ENCODE measurements at places on chromosomes 2 and 18.

DNA sequence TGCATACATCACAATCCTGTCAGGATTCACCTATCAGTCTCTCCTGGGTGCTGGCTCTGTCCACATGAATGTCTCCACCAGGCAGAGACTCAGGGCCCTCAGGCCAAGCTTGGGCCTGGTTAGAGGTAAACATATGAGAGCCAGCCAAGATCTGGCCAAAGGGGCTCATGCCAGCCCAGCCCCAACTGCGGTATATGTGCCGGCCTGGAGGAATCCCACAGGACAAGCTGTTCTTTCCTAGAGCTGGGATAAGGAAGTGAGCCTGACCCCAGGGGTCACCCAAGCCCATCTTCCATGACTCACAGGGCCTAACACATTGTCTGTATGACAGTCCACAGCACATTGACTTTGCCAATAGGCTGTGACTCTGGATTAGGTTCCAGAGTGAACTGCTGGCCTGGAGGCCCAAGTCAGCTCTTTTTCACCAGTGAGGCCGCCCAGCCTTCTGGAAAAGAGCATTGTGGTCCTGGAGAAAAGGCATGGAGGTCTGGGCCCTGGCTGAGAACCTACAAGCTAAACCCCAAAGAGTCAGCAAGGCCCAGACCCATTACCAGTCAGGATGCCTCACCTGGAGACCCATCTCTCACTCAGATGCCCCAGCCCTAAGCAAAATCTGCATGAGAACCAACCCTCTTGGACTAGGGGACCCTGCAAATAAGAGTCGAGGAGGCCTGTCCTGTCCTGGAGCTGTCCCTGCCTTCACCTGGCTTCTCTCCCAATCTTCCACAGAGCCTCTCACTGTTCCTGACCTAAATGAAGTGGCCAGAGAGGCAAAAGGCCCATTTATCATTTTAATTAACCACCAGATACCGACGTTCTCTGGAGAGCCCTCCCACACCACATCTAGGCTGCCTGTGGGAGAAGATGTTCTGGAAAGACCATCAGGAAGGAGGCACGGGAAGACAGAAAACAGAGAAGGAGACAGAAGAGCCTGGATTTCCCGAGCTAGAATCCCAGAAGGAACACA lies 120.9 kb upstream of the PKDCC start:
- DNase-seq, result no peak

GRCh38 chr2:9300214-9300613 lies 93.6 kb downstream of the ASAP2 start:
- DNase-seq, result no peak

DNA sequence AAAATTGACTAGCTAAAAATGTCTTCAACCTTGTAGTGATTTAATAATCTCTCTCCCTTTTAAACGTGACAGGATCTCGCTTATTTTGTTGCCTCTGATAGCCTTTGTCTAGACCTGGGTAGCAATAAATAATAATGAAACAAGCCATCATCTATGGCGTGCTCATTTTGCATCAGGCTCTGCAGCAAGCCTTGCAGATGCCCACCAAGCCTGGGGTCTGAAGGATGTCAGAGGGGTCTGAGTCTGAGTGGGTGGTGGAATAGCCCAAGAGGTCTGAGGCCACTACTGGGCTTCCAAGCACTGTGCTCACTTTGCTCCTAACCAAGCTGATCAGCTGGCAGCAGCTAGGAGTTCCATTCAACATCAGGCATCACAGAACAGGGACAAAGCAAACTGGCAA lies 109.4 kb downstream of the GYPC start:
- no peak for DNase-seq

- DNase-seq, result no peak
These were observed 110.7 kb downstream of the QPCT start for GRCh38 chr2:37454851-37455762.

DNA sequence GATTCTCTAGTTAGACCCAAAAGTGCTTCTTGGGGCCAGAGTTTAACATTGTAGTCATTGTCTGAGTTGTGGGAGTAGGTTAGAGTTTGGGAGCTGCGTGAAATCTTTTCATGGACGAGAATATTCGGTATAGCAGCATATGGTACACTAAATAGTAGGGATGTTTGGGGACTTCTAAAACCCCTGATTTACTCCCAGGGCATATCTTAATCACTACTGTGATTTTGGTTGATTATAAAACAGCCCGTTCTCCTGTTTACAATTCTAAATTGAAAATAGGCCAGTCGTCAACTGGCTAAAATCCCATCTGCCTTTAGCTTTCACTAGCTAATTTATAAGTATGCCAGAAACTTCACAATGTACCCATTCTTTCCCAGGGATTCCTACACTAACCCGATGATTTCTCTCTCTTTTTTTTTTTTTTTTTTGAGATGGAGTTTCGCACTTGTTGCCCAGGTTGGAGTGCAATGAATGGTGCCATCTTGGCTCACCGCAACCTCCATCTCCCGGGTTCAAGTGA lies 44.3 kb downstream of the MOB4 start:
- no peak for DNase-seq

DNA sequence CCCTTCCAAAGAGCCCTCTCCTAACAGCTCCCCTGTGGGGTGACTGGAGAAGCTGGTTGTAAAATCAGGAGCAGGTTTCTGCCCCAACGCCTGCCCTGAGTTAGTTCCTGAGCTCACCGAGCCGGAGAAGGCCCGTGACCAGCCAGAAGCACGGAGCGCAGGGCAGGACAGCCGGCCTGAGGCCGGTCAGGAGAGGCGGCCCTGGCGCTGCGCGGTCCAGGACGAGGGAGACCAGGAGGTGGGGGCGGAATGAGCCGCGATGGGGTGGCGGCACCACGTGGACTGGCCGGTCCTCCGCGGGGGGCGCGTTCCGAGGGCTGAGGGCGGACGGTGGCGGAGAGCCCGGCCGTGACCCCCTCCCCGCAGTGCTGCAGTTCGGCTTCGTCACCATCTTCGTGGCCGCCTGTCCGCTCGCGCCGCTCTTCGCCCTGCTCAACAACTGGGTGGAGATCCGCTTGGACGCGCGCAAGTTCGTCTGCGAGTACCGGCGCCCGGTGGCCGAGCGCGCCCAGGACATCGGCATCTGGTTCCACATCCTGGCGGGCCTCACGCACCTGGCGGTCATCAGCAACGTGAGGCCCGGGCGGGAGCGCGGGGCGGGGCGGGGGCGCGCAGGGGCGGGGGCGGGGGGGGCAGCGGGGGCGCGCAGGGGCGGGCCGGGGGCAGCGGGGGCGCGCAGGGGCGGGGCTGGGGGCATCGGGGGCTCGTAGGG lies 29.0 kb downstream of the ANO7 start:
- peak; percentile 41 for DNase-seq

DNA sequence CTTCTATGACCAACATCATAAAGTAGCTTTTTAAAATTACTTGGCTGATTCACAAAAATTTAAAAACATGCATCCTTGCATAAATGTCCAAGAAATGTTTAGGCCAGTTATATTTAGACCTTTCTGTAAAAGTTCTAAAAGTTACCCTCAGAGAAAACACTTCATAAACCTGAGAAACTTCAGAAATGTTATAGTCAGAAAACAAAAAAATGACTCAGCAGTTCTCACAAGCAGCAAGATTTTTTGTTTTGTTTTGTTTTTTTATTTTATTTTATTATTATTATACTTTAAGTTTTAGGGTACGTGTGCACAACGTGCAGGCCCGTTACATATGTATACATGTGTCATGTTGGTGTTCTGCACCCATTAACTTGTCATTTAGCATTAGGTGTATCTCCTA lies 648.1 kb downstream of the LRP1B start:
- DNase-seq, result no peak

GRCh38 chr2:25470806-25471205 lies 129.1 kb upstream of the DNMT3A start:
- DNase-seq, result no peak

DNA sequence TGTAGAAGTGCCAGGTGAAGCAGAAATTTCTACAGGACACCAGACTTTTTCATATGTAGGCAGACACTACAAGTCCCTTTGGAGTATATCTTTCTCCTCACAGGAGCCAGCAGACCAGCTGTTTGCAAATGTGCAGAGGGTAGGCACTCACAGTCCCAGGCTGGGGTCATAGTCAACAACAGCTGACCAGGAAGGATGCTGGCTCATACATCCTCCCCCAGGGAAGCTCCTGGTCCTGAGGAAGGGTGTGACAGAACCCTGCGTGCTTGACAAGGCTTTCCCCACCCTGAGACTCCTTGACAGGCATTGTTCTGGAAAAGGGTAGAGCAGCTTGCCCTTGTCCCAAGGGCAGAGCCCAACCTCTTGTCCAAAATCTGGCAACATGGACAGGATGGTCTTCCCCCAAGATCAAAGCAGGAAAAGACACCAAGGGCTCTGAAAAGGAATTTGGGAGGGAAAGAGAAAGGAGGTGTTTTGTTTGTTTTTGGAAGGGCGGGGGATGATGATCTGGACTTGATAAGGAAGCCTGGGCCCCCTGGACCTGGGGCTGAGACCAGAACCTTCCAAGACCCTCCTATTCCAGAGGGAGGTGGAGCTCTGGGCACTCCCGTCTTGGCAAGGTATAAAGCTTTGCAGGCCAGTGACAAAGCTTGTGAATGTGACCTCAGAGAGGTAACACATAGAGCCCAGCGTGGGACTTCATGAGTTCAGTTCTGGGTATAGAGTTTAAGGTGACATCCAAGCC lies 87.1 kb downstream of the GFPT1 start:
- no peak for DNase-seq

DNA sequence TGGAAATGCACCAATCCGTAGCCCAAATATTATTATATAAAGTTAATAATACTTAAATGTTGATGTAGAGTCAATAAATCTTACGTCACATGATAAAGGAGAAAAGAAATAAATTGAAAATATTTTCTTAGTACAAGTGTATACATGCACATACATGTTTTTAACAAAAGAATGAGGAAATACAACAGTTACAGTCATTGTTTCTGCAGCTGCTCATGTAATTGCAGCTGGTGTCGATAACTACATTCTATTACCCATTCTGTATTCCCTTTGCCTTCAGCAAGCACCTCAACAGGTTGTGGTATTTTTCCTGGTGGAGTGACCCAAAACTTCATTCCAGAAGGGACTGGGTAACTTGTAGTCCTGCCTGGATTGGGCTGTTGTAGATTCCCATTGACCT lies 377.8 kb upstream of the FSIP2 start:
- no peak for DNase-seq

DNA sequence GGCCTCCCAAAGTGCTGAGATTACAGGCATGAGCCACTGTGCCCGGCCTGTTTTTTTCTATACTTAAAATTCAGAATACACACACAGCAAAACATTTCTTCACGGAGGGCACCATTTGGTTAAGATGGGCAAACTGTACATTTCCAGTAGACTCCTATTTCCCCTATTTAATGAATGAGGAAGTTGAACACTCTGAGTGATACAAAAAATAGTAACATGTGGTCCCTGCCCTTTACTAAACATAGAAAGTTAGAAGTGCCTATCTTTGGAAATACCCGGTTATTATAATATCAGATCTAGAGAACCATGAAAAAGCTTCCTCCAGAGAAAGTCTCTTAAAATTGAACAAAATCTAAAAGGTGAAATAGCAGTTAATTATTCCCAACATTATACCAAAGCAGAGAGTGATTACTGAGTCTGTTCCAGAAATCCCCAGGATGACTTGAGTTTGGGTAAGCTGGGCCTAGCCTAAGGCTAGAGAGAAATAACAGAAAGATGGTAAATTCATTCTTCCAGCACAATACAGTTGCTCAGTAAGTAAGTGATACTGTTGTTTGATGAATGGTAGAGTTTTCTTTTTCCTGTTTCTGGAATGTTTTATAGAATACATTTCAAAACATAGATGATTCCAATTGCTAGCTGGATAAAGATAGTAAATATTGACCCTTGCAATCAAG lies 23.3 kb upstream of the RMC1 start:
- no peak for DNase-seq
